ENCODE measurements at places on chromosomes 11 and 22. TPM values are rescaled to one million over a fixed set of nuclear protein-coding genes. Genes with fewer than 3 reads are reported as not detected.

The CELSR1 gene
- total RNA-seq: 51.8 TPM

The NAV2 gene
- 36.9 TPM for total RNA-seq

The RAPSN gene
- 1.2 TPM for total RNA-seq

The GPR83 gene
- not detected for total RNA-seq

The HYOU1 gene
- total RNA-seq: 115 TPM

The RIMBP3C gene
- 0.47 TPM for total RNA-seq

The ANO1 gene
- total RNA-seq: 9.0 TPM
